ENCODE measurements at places on chromosomes 5 and 9.

DNA sequence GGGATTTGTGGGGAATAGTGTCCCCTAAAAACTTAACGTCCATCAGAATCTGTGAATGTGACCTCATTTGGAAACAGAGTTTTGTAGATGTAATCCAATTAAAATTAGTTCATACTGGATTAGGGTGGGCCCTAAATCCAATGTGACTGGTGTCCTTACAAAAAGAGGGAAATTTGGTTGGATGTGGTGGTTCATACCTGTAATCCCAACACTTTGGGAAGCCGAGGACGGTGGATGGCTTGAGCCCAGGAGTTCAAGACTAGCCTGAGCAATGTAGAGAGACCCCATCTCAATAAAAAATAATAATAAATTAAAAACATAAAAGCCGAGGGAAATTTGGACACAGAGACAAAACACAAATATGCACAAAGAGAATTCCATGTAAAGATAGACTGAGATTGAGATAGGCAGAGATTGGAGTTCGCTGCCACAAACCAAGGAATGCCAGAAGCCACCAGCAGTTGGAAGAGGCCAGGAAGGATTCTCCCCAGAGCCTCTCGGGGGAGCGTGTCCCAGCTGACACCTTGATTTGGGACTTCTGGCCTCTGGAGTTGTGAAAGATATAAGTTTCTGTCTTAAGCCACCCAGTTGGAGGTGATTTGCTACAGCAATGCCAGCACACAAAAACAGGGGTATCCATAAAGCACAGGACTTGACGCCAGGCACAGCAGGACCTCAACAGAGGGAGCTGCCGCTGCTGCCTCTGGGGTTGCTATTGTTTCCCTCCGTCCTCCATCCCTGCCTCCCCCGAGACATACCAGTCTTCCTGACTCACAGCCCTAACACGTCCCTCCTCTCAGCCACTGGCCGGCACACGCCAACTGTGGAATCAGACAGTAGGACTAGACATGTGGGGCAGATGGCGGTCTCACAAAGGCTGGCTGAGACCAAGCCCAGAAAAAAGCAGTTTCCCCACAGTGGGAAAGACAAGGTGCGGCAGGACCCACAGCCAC is 73.8 kb upstream of the IL17B start:
- no peak for DNase-seq

DNA sequence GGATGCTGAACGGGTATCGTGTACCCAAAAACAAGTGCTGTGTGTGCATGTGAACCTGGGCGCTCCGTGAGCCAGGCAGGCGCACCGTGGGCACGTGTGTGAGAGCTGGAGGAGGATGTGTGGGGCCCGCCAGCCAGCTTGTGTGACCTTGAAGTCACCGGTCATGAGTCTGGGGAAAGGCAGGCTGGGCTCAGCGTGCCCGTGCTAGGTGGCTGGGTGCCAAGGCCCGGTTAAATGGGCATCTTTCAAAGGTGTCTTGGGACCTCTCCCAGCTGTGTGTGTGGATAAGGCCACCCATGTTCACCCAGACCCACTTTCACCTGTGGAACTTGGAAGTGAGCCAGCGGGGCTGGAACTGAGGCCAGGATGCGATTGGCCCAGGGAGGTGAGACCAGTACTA is 3.4 kb downstream of the KCNT1 start:
- no peak for DNase-seq

DNA sequence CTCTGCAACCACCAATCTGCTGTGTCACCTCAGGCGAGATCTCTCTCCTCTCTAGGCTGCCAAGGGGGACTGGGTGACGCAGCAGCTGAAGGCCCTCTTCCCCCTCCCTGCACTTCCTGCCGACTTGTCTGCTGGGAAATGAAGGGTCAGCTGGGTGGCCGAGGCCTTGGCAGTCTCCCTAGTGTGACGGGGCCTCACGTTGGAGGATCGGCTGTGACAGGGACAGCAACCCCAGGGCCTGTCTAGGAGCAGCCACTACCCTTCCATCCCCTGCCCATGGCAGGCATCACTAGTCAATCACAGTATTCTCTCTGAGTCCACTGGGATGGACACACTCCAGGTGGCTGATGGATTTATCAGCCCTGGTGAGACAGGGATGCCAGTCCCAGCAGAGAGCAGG is 107.3 kb upstream of the SARDH start:
- no peak for DNase-seq

GRCh38 chr9:93911136-93911745 is 43.9 kb downstream of the BARX1 start:
- no peak for DNase-seq

DNA sequence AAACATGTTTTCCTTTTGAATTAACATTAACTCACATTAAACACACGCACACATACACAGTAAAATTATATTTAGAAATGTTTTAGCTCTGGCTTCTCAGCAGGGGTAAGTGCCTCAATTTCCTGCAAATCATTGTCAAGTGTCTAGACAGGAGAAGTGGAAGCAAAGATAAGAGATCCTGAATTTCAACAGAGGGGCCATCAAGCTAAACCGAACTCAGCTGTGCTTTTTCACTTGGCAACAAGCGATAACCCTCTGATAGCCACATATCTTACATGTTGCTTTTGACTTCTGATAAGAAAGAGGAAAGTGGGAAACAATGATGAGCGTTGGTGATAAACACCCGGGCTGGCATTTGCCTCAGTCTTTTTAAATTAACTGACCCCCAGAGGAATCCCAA is 79.7 kb upstream of the SPDL1 start:
- no peak for DNase-seq

- DNase-seq = no peak
Measured at GRCh38 chr9:112811518-112811917, 61.0 kb downstream of the SNX30 start.

GRCh38 chr5:154193283-154193682 is 2.8 kb downstream of the GALNT10 start:
- DNase-seq = no peak

- no peak for DNase-seq
Measured at GRCh38 chr5:137192293-137192743, 306.8 kb downstream of the SPOCK1 start.

- DNase-seq = no peak
Measured at GRCh38 chr5:168404365-168404764, 81.9 kb upstream of the RARS1 start.

- DNase-seq = no peak
Measured at GRCh38 chr9:16501141-16501540, 369.3 kb downstream of the BNC2 start.

DNA sequence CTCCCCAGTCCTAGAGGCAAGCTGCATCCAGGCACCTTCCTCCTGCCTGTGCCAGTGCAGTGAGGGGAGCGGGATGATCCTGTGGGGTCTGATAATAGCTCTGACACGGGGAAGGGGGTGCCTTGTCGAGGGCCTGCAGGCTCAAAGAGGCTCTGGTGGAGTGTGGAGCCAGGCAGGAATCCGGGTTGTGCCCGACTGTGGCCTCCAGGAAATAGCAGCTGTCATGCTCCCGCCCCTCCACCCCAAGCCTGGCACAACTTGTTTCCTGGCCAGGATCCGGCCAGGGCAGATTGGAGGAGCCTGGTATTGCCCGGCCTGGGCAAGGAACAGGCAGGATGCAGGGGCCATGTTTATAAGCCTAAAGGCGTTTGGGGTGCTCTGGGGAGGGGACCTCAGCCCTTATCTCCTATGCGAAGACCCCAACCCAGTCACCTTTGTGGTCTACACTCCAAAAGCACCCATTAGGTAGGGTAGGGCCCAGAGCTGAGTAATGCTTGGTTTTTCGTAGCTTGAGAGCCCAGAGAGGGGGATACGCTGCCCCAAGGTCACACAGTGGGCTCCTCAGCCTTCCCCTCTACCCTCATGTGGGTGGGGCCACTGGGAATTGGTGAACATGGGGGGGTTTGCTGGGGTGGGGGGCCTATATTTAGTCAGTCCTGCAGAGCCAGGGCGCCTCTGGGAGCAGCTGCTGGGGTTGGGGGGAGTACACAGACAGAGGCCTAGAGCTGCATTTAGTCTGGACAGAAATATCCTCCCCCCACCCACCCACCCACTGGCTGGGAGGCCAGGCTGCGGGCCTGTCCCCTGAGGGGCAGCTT is 12.2 kb downstream of the CXXC5 start:
- no peak for DNase-seq

GRCh38 chr5:160044967-160045366 is 36.0 kb downstream of the TTC1 start:
- DNase-seq = no peak

DNA sequence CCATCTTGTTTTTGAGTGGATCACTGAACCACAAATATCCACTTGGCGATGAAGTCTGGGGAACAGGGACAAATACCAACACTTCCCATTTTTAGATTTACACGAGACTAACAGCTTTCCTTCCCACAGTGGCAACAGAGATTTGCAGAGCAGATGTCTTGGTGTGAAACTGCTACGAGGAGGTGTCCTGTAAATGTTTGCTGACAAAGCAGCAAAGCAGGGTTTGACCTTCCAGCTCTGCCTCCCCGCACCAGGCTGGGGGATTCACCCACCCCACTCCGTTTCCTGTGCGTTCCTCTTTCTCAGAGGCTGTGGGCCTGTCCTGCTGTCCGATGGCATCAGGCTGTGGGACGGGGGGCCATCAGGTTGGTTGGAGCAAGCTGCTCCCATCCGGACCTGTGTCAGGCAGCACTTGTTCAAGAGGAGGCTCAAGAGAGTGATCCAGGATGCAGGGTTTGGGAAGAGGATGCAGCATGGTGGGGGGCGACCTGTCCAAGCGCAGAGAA is 693 bp upstream of the RGS3 start:
- peak; percentile 77 for DNase-seq

DNA sequence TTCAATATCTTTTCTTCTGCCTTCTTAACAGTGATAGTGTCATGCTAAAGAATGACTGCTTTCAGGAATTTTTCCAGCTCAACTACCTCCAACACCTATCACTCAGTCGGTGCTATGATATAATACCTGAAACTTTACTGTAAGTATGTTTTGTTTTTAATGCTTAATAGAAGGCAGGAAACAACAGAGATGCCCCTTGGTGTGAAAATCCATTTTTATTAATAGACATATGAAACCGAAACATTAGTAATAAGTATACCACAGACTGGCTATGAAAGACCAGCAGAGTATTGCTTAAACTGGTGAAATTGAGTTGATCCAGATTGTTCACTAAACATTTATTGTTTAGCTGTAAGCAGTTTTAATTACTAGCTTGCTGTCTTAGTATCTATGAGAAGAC is 25.2 kb downstream of the SKP2 start:
- peak; percentile 78 for DNase-seq

Measured in MM.1S (cell line).